Ascending aorta (tissue), 2 donors: ENCODE measurements at places on chromosomes 7 and 10.

- no peak for DNase-seq
These were observed 20.0 kb downstream of the THNSL1 start for GRCh38 chr10:25036381-25036780.

DNA sequence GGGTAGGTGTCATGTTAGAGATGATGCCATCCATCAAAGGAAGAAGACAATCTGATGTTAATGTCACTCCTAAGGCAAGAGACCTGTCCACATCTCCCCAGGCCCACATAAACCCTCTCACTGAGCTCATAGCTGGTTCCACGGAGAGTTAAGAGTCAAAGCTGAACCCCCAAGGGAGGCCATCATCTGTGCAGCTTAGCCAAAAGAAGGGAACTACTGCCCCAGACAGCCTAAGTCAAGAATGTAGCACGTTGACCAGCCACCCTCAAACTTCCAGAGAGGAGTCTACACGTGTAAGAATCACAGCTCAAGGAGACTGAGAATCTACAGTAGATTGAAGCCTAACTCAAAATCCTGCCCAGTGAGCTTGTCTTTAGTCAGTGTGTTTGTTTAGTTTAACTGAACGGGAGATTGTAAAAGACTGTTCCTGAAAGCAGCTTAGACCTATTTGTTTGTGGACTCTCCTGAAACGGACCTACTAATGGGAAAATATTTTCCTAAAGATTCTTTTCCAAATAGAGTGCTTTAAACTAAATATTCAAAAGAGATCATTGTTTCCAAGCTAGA lies 192.7 kb upstream of the NFE2L3 start:
- no peak for DNase-seq

DNA sequence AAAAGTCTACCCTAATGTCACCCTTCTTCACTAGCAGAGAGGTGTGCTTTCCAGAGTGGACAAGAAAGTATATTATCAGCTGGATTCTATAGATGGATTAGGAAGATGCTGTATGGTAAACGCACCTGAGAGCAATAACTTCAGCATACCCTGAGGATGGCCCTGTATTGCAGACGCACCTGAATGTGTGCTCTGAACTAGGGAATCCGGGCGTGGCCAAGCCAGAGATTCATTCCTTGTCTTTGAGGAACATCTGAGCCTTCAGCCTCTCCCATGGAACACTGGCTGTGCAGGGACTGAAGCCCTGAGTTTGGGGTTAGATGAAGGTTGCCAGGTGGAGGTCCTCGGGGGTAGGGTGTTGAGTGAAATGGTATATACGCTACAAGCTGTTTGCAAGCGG lies 66.2 kb upstream of the NFE2L3 start:
- no peak for DNase-seq

GRCh38 chr10:59060852-59061251 lies 115.6 kb upstream of the PHYHIPL start:
- no peak for DNase-seq

DNA sequence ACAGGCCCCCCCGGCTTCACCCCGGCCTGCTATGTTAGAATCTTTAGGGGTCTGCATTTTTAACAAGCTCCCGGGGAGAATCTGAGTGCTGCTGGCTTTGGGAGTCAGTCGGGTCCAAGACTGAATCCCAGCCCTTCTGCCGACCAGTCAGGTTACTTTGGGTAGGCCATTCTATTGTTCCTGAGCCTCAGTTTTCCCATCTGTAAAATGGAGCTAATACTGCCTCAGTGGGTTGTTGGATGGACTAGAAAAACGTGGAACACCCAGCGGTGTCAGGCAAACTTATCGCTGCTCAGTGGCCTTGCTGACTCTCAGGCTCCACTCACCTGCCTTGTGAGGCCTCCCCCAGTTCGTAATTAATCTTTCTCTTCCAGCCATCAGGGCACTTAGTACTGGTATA lies 11.7 kb downstream of the TBATA start:
- no peak for DNase-seq

DNA sequence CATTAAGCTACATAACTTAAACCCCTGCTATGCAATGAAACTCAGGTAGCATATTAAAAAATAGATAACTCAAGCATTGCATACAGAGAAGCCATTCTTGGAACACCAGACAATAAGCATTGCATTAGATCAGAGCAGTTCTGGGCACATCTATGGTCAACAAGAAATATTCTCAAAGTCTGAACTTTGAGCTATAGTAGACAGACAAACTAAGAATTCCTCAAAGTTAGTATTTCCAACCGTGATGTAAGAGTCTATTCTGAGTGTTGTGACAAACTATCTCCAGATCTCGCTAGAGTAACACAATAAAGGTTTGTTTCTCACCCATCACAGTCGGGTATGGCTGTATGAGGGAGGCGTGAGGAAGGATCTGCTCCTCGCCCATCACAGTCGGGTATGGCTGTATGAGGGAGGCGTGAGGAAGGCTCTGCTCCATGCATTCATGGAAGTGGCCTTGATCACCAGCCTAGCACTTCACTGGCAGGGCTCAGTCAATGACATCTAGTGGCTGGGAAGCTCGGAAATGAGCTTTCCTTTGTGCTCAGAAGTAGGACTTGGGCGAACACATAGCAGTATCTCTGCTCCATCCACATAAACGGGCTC lies 61.6 kb upstream of the ANKRD1 start:
- no peak for DNase-seq

- no peak for DNase-seq
These were observed 34.7 kb downstream of the MET start for GRCh38 chr7:116706668-116707126.

DNA sequence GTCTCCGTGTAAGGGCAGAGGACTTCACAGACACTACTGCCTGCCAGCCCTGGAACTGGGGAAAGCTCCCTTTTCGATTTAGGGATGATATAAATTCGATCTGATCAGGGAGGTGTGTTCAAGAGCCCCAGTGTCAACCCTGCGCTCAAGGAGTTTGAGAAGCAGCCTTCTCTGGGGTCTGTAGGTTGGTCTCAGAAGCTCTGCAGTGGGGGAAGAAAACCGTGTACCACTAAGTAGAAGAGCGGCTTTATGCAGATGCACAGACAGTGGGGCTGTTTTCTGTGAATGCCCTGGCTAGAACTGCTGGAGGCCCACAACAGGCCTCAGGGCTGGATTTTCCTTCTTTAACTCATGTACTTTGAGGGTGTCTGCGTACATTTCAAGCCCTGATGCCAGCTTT lies 6.3 kb upstream of the TBX20 start:
- no peak for DNase-seq
